DMS79 treated with DMSO at 0.1 percent for 48 hours (cell line): ENCODE measurements at places on chromosomes 7 and 10.

DNA sequence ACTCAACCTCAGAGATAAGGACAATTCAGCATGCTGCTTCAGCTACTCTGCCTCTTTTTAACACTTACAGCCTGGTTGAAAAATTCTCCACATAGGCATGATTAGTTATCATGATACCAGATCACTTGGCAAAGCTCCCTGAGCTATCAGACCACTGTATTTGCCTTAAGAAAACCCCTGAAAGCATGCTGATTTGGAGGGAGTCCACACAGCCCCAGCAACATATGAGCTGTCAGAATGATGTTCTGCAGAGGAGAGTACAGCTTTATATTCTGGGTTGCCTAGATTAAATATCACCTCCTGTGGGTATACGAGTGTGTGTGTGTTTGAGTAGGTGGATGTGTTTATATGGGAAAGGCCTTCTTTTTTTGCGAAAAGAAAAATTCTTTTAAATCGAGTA is 170.2 kb upstream of the CHRM2 start:
- no peak for DNase-seq

DNA sequence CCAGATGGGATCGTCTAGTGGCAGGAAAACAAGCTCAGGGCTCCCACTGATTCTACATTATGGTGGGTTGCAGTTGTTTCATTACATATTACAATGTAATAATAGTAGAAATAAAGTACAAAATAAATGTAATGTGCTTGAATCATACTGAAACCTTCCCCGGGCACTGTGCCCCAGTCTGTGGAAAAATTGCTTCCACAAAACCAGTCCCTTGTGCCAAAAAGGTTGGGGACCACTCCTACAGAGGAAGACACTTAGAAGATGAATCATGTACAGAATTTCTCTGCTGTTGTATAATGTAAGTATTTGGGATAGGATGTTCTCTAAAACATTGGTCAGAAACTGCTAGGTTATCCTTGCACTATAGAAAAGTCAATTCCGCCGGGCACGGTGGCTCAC is 11.3 kb upstream of the PHYH start:
- no peak for DNase-seq

- no peak for DNase-seq
Measured at GRCh38 chr7:129168231-129169021, 20.0 kb upstream of the SMO start.

- no peak for DNase-seq
Measured at GRCh38 chr10:132456881-132457280, 59.9 kb downstream of the PWWP2B start.

- DNase-seq, result no peak
Measured at GRCh38 chr7:155565596-155565995, 19.2 kb upstream of the CNPY1 start.

DNA sequence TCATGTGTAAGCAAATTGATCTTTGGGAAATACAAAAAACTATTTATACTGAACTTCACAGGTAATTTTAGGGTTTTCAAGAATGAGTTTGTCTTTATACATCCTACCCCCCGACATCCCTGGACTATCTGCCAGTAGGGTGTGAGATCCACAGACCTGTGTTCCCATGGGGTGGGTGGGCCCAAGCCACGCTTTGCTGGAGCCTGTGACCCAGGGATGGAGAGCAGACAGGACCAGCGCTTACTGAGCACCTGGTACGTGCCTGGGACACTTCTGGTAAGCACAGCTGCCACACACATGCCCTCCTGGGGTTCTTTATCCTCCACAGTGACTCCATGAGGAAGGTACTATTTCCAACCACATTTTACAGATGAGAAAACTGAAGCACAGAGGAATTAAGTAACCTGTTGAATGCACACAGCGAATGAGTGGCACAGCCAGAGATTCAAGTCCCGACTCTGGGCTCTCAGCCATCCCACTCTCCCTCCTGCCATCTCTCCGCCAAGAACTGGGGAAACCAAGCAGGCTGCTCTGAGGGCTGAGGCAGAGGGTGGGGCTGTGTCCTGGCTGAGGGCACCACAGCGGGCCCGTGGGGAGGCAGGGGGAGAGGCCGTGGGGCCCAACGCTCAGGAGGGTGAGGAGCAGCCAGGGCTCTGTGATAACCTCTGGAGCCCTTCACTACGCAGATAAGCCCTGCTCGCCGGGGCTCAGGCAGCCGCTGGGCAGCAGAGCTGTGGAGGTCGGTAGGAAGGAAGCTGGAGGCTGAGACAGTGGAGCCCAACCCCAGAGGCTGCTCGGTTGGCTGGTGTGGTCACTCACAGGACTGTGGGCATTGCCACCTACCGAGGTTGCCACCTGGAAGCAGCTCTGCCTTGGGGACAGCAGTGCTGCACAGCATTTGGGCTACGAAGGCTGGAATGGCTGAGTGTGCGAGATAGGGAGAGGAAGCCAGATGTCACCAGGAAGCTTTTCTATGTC is 124.2 kb downstream of the ARHGAP22 start:
- DNase-seq, result no peak

GRCh38 chr7:51077987-51078370 is 238.6 kb downstream of the COBL start:
- no peak for DNase-seq

- DNase-seq, result no peak
Measured at GRCh38 chr10:4527281-4527970, 298.6 kb upstream of the AKR1E2 start.
